Suppressor macrophage (primary cell): ENCODE measurements at places on chromosomes 12 and 14.

GRCh38 chr12:25644979-25645378 lies 91.9 kb upstream of the LMNTD1 start:
- DNase-seq = peak; percentile 14

- no peak for DNase-seq
Measured at GRCh38 chr12:95972832-95973456, 23.2 kb downstream of the HAL start.

GRCh38 chr14:77009014-77009413 lies 19.5 kb downstream of the IRF2BPL start:
- DNase-seq = no peak

DNA sequence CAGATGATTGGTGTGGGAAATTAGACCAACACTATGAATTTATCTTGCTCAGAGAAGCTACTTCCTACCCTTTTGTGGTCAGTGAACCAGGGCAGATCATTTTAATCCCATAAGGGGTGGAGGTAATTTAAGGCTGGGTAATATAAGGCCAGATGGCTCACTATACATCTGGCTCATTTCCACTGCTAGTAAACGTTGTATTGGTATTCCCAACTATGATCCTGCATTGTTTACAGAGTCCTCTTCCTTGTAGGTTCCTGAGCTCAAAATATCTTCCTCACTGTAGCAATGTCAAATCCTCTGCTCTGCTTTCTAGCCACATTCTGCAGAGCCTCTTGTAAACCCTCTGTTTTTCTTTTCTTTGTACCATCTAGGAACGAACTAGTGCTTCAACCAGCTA lies 93.0 kb upstream of the MGAT4C start:
- no peak for DNase-seq

GRCh38 chr12:57176846-57177245 lies 29.4 kb upstream of the LRP1-AS start:
- DNase-seq = no peak

GRCh38 chr12:117875744-117876435 lies 92.9 kb downstream of the KSR2 start:
- DNase-seq = peak; percentile 8

- DNase-seq = no peak
Measured at GRCh38 chr12:47814539-47815170, 5.0 kb downstream of the HDAC7 start.

GRCh38 chr12:121240062-121240420 lies 30.1 kb downstream of the P2RX4 start:
- DNase-seq = no peak

DNA sequence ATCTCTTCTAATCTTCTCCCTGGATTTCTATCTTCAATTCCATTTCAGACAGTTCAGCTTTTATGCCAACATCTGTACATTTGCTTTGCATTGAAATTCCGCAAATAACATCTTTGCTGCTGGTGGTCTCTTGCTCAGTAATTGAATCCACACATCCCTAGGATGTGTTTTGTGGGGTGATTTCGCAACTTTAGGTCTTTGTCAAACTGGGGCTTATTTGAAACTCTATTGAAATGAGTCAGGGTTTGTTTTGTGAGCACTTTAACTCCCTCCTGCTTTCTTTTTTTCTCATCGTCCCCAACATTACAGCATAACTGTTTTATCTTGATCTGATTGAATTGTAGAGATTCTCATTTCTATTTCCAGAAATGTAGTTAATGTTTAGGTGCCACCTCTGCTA lies 404.3 kb downstream of the NPAS3 start:
- DNase-seq = no peak

GRCh38 chr14:105538481-105539049 lies 12.2 kb downstream of the TMEM121 start:
- DNase-seq = no peak

GRCh38 chr12:33944703-33945437 lies 77.4 kb upstream of the ALG10 start:
- no peak for DNase-seq

DNA sequence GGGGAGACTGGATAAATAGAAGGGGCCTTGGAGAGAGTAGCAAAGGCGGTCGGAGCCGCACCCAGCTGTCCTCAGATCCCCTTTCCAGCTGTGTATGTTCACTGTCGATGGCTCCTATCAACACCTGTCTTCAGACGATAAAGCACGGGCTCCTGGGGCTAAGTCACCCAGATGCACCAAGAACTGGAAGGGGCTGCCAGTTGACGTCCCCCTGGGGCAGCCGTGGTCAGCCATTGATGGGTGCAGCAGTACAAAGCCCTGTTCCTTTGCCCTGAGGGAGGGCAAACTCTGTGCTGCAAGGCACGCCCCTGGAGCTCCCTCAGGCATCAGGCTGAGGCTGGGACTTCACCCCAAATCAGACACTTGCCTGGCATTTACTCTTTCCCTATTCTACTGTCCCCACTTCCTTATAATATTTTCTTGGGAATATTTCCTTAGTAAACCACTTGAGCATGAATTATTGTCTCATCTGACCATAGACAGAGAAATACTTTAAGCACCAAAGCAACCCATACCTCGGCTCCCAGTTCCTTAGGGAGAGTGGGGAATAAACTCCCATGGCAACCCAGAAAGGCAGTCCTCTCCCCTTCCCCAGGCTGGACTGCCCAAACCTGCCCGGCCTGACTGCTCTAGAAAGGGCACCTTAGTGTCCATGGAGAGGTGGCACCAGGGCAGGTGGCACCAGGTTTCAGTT lies 59.6 kb upstream of the SCN8A start:
- no peak for DNase-seq

GRCh38 chr12:131991816-131992430 lies 42.2 kb downstream of the EP400 start:
- no peak for DNase-seq

- DNase-seq = peak; percentile 55
Measured at GRCh38 chr12:8685051-8685450, 12.7 kb upstream of the RIMKLB start.

- DNase-seq = no peak
Measured at GRCh38 chr12:76568888-76569551, 9.4 kb upstream of the OSBPL8 start.

DNA sequence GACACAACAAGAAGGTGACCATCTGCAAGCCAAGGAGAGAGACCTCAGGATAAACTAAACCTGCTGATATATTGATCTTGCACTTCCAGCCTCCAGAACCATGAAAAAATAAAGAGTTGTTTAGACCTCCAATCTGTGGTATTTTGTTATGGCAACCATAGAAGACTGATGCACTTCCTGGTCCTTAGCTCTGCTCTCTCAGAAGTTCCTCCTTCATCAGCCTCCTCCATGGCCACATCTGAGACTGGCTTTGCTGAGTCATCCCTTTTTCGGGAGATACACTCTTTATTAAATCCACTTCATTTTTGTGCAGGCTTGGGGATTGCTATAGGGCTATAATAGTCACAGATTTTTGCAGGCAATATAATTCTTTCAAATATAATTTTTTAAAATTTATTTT lies 89.6 kb upstream of the ATF7IP start:
- peak; percentile 45 for DNase-seq

DNA sequence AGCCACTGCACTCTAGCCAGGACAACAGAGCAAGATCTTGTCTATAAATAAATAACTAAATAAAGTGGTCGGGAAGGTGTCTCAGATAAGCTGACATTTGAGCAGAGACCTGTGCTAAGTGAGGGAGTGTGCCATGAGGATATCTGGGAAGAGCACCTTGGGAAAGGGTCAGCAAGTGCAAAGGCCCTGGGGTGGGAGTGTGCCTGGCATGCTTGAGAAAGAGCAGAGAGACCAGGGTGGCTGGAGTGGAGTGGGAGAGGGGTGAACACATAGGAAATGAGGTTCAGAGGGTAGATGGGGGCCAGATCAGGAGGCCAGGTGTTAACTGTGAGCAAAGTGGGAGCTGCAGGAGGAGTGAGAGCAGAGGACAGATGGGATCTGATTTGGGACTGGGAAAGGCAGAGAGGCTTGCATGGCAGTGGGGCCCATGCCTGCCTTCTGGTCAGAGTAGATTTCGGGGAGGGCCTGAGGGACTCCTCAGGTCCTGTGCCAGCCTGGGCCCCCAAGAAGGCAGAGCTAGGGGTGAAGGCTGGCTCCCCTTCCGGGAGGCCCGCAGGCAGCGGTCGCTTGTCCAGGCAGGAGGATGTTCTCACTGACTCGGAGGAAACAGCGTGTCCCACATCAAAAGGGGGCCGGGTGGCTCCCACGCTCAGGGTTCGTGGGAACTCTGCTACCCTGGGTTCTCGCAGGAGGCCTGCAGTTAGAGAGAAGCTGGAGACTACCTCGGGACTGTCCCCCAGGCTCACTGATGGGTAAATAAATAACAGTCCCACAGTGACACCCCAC lies 32.6 kb downstream of the DTX1 start:
- DNase-seq = no peak

DNA sequence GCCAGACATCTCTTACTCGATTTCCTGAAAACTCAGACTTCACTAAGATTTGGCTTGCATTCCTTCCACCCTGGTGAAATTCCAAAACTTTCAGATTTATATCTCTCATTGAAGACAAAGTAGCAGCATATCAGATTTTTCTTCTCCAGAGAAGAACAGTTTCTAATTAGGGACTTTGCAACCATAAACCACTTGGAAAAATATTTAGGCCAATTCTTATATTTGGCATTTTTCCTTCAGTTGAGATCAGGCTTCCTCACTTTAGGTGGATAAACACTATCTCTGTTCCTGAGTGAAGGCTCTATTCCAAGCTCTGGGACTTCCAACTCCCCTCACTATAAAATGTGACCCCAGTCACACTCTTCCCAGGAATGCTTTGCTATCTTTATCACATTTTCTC lies 1434.3 kb upstream of the FLRT2 start:
- DNase-seq = no peak

GRCh38 chr12:46522071-46522470 lies 149.5 kb upstream of the SLC38A2 start:
- no peak for DNase-seq

- no peak for DNase-seq
Measured at GRCh38 chr14:57189070-57189469, 79.6 kb downstream of the EXOC5 start.

GRCh38 chr12:94469522-94469921 lies 9.9 kb upstream of the CEP83 start:
- no peak for DNase-seq

- DNase-seq = peak; percentile 7
Measured at GRCh38 chr14:64987438-64987767, 708 bp downstream of the FNTB start.

DNA sequence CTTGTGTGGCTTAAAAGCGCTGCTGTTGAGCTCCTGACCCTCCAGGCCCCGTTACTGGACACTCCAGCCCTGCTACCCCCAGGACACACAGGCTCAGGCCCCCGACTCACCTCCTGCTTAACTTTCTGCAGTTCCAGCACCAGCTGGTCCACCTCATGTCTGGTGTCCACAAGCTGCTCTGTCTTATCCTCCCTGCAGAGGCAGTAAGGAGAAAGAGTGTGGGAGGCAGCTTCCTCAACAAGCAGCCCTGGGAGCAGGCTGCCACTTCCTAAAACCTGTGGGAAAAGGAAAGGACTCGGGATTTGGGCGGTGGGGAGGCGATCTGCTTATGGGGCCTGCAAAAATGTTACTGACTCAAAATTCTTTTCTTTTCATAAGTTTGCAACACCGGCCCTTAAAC lies 79.2 kb downstream of the CCDC88C start:
- DNase-seq = peak; percentile 51

GRCh38 chr12:131901431-131902331 lies 7.3 kb downstream of the ULK1 start:
- no peak for DNase-seq

DNA sequence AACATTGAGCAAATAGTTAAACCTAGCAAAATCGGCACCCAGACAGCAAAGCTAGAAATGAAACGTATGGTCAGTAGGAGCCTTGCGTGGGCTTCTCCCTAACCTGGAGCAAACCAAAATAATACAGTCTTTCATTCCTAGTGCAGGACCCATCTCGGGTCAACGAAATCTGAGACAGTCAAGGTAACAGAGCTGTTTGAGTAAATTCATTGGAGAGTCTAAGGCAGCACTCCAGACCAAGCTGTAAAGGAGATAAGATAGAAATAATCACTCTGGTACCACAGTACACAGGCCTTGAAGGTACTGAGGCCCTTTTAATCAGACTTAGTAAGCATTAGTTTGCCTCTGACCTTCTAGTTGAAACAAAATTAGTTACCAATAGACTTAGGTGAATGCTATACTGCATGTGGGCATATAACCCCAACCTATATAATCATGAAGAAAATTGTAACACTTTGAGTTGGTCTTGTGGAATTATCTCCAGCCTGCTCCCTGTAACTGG lies 54.4 kb upstream of the BICD1 start:
- no peak for DNase-seq

DNA sequence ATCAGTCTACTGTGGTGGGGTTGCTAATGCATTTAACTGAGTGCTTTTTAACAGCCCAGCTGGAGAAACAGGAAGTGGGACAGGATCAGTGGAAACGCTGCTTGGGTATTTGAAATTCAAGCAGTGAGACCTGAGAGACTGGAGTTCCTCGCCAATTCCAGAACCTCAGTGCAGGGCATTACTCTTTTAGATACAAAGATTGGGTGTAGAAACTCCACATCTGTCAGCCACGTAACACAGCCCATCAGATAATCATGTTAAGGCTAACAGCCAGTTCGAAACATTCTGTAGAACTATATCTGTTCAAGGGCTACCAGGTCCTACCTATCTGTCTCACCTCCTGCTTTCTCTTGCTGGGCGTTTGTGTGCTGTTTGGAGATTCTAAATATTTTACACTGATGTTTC lies 45.5 kb downstream of the RAD52 start:
- peak; percentile 50 for DNase-seq

DNA sequence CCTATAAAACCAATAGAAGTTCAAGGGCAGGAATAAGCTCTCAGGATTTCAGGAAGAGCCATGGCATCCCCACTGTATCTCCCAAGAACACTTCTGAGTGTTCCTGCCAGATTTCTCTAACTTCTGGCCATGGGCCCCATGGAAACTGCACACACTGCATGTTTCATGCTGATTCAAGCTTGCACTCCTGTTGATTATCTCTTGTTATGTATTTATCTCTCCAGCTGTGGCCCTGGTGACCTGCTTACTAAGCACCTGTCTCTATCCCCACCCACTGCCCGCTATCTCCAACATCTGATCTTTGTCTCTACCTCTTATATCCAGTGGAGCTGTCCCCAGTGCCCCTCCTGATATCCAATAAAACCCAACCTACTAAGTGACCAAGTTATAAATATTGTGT lies 285.3 kb downstream of the PDZRN4 start:
- no peak for DNase-seq

DNA sequence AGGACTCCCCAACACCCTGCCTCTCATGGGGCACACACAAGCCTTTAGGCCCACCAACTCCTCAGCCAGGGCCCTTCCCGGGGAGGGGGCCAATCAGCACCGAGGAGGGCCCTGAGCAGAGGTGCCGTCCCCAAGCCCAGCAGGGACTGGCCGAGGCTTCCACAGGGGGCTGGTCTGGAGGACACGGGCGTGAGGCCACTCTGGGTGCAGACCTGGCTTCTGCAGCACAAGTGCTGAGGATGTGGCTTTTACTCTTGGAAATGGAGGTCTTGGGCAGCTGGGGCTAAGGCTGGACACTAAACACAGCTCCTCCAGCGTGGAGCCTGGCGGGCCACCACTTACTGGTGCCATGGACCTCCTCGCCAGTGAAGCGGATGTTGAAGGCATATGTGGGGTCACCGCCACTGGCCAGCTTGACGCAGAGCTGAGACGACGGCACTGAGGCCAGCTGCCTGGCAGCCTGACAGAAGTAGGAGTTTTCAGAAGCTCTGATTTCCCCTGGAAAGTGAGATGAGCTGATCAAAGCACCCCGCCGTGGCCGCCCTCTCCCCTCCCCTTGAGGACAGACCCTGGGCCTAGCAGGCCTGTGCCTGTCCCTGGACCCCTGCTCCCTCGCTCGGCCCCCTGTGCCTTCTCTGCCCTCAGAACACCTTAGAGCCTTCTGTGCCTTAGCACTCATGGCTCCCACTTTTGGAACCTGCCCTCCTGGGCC lies 44.0 kb downstream of the TRAFD1 start:
- no peak for DNase-seq
